ENCODE measurements at places on chromosomes 5 and 9.

DNA sequence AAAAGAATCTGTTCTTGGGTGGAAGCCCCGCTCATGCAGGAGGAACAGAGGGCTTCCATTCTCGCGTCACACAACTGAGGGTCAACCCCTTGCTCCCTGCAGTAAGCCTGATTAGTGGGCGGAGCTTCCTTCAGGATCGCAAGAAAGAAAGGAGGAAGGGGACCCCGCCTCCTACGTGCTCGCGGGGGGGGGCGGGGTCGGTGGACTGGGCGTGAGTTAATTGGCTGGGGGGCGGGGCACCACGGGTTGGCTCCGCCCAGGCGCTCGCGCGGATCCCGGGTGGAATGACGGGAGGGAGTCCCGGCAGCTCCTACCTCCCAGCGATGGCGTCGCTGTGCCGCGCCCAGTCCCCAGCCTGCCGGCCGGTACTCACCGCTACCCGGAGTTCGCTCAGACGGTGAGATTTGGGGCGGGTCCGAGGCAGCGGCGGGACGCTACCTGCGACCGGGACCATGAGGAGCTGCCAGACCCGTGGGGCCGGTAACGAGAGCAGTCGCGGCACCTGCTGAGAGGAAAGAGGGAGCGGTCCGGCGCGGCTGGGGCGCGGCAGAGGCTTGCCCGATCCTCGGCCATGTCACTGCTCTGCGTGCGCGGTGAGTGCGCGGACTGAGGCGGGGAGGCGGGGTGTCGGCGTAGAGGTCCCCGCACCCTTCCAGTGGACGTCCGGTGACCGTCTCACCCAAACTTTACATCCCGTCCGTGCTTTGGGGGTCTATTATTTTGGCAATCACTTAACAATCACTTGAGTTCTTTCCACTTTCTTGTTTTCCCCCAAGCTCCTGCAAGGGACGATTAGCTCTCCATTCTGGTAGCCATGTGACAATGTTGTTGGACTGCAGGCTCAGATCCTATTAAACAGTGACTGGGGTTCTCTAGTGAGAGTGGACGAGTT is at the start of gene UNC13B:
Gene UNC13B, plus strand, starts transcription at position 297 of the 892 bp plus-strand sequence. Its CDS starts 275 bp downstream, at position 572.
- peak; percentile 79 for DNase-seq

DNA sequence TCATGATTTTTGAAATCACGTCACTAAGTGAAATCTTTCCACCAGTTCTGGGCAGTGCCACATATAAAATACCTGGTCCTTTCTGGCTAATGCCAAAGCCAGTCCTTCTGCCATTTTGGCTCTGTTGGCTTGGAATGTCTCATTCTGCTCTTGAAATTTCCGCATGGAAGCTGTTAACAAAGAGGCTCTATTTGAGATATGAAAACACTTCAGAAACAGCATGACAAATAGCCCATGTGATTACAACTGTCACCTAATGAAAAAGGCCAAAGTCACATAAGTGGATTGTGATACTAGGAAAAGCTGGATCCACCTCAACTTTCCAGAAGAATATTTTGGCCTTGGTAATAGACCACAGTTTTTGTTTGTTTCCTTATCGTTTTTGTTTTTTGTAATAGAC is 12.8 kb downstream of the GOLGA1 start:
- DNase-seq: no peak

DNA sequence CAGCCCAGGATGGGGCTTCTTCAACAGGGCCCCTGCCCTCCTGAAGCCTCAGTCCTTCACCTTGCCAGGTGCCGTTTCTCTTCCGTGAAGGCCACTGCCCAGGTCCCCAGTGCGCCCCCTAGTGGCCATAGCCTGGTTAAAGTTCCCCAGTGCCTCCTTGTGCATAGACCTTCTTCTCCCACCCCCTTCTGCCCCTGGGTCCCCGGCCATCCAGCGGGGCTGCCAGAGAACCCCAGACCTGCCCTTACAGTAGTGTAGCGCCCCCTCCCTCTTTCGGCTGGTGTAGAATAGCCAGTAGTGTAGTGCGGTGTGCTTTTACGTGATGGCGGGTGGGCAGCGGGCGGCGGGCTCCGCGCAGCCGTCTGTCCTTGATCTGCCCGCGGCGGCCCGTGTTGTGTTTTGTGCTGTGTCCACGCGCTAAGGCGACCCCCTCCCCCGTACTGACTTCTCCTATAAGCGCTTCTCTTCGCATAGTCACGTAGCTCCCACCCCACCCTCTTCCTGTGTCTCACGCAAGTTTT is 23.6 kb downstream of the PCDHGC5 start:
- DNase-seq: peak; percentile 94

- no peak for DNase-seq
These were observed 5.1 kb downstream of the POU5F2 start for GRCh38 chr5:93736284-93736683.

- DNase-seq: no peak
These were observed 105.6 kb downstream of the TENT4A start for GRCh38 chr5:6818594-6819511.

GRCh38 chr9:131635285-131635684 is 90.0 kb downstream of the PRRT1B start:
- DNase-seq: peak; percentile 90

GRCh38 chr5:44538797-44539601 is 149.8 kb upstream of the FGF10 start:
- no peak for DNase-seq

- DNase-seq: peak; percentile 78
These were observed 711 bp downstream of the TTC33 start for GRCh38 chr5:40755093-40755406.

DNA sequence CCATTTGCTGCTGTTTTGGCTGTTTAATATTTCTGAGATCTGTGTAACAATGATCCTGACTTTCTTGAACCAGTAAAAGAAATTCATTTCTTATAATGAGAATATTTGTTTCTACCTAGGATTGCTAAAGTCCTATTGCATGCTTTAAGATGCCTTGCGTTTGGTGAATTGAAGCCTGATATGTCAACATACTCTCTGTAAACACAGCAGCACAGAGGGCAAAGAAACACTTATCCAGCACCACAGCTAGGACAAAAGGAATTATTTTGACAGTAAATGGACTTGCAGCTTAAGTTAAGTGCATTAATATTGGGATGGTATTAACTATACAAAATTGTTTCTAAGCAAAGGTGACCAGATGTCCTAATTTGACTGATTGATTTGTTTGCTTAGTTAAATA is 2031.2 kb upstream of the CDH6 start:
- DNase-seq: no peak

DNA sequence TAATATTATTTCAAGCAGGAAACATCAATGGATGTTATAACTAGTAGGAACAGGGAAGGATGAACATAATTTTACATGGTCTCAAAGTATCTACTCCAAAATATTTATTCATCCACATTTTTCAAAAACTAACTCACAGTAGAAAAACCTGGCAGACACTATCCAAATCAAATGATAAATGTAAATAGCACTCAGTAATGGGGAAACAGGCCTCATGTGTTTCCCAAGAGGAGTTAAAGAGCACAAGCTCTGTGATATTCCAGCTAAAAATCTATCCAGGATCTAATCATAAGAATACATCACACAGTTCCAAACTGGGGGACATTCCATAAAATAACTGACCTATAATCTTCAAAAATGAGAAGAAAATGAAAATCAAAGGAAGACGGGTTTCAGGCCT is 443.1 kb downstream of the ZNF608 start:
- DNase-seq: no peak

- DNase-seq: no peak
These were observed 61.3 kb downstream of the MEGF9 start for GRCh38 chr9:120652934-120653333.

- no peak for DNase-seq
These were observed 184.4 kb downstream of the PLK2 start for GRCh38 chr5:58275516-58275915.

GRCh38 chr5:172219296-172219695 is 25.3 kb downstream of the EFCAB9 start:
- no peak for DNase-seq

DNA sequence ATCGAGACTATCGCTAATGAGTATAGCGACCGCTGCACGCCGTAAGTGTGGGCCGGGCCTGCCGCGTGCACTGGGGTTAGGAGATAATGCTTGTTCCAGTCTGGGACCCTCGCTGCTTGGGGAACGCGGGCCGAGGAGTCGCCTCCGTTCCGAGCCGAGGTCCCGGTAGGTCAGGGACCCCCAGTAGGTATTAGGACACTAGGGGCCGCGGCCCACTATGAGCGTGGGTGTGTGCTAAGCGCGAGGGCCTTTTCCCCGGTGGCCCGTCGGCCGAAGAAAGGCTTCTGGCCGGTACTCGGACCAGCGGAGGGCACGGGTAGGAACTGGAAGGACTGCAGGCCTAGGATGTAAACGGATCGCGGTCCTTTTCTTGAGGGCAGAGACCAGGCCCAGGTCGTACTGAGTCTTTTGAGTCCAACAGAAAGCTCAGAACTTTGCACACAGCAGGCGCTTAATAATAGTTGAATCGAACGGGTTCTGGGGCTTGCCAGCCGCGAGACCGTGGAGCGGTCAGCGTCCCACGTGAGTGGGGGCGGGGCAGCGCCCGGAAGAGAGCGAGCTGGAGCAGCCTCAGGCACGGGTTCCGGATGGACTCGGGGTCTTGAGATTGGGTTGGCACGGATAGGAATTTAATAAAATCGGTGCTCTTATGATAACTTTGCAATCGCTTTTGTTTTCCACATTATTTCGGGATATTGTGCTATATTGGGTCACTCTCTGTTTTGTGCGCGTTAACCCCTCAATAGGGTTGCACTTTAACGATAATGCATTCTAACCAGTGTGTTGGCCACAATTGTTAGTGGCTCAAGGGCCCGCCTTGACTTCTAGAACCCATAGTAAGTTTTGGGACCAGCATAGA is 733 bp downstream of the HSPA4 start:
- peak; percentile 70 for DNase-seq

- no peak for DNase-seq
These were observed 51.5 kb downstream of the C5orf15 start for GRCh38 chr5:133916914-133917313.

- DNase-seq: no peak
These were observed 260.4 kb downstream of the CWC27 start for GRCh38 chr5:65029178-65029577.

DNA sequence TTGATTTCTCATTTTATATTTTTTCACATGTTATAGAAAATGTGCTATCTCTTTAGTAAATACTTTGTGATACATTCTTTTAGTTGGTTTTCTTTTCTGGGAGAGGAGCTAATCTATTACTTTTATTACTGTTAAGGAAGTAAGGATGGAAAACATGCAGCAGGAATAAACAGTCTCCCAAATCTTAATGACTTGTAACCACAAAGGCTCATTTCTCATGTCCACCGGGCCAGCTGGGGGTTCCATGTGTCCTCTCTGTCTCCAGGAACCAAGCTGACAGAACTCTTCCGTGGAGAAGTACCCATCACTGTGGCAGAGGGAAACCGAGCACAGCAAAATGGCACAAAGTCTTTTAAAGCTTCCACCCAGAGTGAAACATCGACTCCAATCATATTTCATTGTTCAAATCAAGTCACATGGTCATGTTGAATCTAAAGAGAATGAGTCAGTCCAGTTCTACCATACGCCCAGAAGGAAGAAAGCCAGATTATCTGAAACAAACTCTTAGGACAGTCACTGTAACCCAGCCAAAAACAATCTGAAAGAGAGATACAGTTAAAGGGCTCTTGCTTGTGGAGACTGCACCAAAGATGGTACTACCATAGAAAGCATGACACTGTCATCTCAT is 97.1 kb upstream of the CDH6 start:
- no peak for DNase-seq

GRCh38 chr5:160542281-160542680 is 120.6 kb downstream of the PTTG1 start:
- no peak for DNase-seq

- DNase-seq: no peak
These were observed 457.6 kb upstream of the ACTBL2 start for GRCh38 chr5:57940236-57940635.

DNA sequence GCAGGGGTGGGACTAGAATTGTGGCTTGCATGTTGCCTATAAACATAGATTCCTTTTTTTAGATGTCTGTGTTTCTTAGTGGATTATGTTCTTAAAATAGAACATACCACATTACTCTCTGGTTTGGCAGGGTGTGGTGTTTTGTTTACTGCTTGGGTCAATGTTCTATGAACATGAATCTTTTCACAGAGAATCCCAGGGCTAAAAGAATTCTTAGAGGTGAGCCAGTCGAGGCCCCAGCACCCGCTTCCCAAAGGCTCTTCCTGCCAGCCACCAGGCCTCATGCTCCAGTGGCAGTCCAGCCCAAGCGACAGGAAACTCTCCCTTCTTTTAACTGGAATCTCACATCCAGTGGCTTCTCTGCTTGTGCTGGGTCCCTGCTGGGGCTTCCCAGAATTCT is 126.6 kb downstream of the C9orf152 start:
- DNase-seq: no peak

GRCh38 chr9:92649007-92649406 is 20.9 kb downstream of the IPPK start:
- no peak for DNase-seq

- DNase-seq: no peak
These were observed 6.7 kb downstream of the PTGS1 start for GRCh38 chr9:122377241-122378164.

GRCh38 chr5:173011566-173011965 is 28.0 kb downstream of the ATP6V0E1 start:
- no peak for DNase-seq

DNA sequence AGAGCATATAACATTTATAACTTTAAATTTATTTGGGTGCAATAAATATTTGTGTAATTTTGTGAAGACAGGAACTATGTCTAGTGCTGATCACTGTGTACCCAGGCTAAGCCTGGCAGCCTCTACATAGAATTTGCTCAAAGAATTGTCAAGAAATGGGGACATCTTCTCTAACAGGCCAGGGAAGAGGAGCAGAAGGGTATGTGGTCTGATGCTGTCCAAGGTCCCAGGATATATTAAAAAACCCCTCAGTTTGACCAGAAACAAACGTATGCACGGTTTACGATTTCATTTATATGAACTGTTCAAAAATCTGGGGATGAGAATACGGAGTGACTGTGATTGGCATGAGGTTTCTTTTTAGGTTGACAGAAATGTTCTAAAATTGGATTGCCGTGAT is 55.9 kb downstream of the MAT2B start:
- DNase-seq: no peak

DNA sequence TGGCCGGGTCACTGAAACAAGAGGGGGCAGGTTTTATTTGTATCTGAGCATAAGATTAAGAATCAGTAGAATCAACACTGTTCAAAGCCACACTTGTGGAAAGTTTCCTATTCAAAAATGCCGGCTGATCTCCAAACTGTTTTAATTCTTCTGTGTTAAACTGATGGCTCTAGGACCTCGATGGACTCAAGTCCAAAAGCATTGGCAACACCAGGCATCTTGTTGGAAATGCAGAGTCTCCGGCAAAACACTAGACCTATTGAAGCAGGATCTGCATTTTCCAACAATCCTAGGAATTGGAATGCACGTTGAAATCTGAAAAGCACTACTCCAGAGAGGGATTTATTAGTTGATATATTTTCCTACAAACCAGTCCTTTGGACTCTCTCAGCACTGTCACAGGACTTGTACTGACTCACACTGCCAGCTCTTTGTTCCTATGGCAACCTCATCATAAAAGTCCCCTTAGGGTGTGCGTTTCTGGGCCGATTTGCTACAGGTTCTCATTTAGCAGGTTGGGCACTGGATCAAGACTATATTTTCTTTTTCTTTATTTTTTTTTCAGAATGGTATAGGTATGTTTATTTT is 48.1 kb upstream of the PCA3 start:
- DNase-seq: no peak
